ENCODE measurements at places on chromosomes 2 and 18. TPM values are rescaled to one million over a fixed set of nuclear protein-coding genes. Genes with fewer than 3 reads are reported as not detected.

Gene SRBD1
- 30.3 TPM for total RNA-seq

DNA sequence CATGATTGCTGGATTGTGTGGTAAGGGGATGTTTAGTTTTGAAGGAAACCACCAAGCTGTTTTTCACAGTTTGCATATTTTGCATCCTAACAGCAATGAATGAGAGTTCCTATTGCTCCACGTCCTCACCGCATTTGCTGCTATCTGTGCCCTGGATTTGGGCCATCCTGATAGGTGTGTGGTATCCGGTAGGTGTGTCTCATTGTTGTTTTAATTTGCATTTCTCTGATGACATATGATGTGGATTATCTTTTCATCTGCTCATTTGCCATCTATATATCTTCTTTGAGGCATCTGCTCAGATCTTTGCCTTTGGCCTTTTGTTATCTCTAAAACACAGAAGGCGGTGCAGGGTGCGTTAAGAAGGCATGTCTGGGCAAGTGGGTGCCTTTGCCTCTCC lies 73.3 kb downstream of the LONRF2 start:
- no peak for DNase-seq

DNA sequence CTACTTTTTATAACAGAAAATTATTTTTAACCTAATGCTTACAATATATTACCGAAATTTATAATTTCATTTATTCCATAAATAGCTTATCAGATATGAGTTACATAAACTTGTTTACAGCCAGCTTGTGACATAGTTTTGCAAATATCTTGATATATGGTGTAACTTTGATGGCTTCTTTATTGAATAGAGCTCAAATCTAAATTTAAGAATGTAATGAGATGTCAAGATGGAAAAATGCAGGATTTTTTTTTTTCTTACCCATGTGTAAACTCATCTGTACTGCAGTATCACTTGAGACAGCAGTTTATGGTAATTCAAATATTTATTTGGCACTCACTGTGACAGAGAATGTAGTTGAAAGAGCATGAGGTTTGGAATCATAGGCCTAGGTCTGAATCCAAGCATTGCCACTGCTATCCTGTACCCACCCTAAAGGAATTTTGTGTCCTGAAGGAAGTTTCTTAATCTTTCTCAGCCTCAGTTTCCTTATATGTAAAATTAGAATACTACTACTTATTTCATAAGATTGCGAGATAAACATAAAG lies 3.8 kb downstream of the CREB1 start:
- DNase-seq = no peak

GRCh38 chr2:205835251-205835791 lies 153.0 kb downstream of the NRP2 start:
- DNase-seq = no peak

GRCh38 chr2:168796583-168797285 lies 5.7 kb upstream of the NOSTRIN start:
- DNase-seq = no peak

Measured in ureter (tissue), 1 donor.